ENCODE measurements at places on chromosomes 13 and 19. TPM values are rescaled to one million over a fixed set of nuclear protein-coding genes. Genes with fewer than 3 reads are reported as not detected.

The VWA8 gene
- 7.4 TPM for polyA plus RNA-seq

- no peak for DNase-seq
Observed at GRCh38 chr13:26548205-26548765, 9.2 kb upstream of the WASF3 start.

DNA sequence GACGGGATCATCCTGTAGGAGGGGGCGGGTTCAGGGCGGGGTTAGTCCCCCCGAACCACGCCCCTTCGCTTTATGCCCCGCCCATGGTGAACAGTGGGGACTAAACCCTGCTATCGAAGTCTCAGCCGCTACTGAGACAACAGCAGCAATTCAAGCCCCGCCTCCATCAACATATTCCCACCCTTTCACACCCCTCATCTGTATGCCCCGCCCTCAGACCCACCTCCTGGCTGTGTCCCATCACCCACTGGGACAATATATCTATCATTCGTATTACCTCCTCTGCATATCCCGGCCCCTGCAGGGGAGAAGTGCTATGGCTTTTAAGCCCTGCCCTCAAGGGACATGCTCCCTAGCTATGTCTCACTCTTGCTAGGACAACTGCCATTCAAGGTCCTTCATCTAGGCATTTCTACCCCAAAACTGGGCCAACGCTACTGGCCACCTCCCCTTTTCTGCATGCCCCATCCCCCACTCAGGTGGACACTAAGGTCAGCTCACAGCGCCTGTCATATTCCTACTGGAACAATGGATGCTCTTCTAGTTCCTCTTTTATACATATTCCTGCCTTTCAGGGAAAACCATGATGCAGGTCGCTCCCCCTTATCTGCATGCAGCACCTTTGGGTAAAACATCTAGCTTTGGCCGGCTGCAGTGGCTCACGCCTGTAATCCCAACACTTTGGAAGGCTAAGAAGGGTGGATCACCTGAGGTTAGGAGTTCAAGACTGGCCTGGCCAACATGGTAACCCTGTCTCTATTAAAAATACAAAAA is 11.9 kb downstream of the LRFN1 start:
- no peak for DNase-seq

DNA sequence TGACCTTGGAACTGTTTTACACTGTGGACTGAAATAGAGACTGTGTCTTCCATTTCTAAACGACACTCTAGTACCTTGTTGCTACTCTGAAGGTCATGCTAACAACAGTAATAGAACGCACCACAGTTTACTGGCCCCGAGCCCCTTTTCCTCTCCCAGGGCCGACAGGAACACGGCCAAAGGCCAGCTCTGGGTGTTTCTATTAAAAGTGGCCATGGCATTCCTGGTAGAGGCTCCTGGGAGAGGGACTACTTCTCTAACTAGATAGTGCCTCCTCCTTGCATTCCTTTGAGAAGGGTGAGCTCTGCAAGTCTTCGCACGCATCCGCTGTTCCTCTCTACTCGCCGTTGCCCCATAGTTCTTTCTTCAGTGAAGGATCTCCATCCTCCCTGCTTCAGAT is 18.7 kb upstream of the SIAH3 start:
- no peak for DNase-seq

DNA sequence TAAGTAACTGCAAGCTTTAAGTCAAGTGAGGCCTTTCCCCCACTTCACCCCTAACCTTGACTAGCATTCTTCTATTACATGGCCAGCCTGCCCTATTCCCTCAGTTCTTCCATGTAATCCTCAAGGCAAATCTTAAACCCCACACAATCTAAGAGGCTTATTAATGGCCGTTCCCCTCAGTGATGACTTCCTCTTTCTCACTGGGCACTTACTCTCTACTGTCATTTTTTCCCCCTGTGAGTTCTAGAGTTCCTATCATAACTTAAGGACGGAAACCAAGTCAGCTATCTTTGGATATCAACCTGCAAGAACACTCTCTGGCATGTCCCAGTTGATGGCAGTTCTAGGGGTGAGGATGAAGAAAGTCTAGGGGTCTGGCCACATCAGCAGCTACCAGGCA is 131.2 kb downstream of the DCLK1 start:
- DNase-seq: no peak

The MTUS2 gene
- polyA plus RNA-seq: not detected

GRCh38 chr13:65855242-65855805 is 1374.8 kb downstream of the PCDH9 start:
- DNase-seq: no peak

The PSG1 gene
- polyA plus RNA-seq: not detected

GRCh38 chr19:23817519-23817918 is 58.8 kb upstream of the ZNF681 start:
- DNase-seq: peak; percentile 22

- no peak for DNase-seq
Observed at GRCh38 chr19:48497728-48498594, 13.7 kb downstream of the LMTK3 start.

GRCh38 chr19:532561-533363 is 1.2 kb downstream of the CDC34 start:
- peak; percentile 60 for DNase-seq

DNA sequence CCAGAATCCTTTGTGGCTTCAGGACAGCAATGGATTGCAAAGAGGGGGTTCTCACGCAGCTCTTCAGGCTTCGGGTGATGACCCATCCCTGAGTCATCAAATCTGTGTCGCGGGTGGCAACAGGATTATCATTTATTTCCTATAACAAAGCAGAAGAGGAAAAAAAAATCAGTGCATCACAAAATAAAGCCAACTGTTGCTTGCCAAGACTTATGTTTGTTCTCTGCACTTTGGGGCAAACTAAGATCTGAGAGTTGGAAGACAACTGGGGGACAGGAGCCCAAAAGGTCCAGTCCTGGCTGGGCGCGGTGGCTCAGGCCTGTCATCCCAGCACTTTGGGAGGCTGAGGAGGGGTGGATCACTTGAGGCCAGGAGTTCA is 6.4 kb downstream of the GNA15 start:
- DNase-seq: no peak

DNA sequence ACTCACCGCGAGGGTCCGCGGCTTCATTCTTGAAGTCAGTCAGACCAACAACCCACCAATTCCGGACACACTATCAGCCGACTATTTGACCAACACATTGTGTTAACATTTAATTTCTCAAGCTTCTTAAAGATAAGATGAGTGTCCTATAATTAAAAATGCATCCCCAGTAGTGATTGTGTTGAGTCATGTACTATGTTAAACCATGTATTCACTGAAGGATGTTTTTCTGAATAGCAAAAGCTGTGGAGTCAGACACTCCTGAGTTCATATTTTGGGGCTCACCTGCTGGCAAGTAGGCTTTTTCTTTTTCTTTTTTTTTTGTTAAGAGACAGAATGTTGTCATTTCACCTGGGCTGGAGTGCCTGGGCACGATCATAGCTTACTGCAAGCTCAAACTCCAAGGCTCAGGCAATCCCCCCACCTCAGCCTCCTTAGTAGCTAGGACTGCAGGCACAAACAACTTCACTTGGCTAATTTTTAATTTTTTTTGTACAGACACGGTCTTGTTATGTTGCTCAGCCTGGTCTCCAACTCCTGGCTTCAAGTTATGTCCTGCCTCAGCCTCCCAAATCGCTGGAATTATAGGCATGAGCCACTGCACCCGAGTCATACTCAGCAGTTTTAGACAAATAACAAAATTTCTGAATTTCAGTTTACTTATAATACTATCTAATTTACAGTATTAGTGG is 606.9 kb downstream of the PCDH9 start:
- DNase-seq: no peak

- no peak for DNase-seq
Observed at GRCh38 chr19:42325896-42326771, 699 bp downstream of the MEGF8 start.

Measured in HepG2 (cell line).